ENCODE measurements at places on chromosomes 6 and 20.

GRCh38 chr20:36924167-36925045 lies 27.1 kb downstream of the SAMHD1 start:
- DNase-seq = no peak

- DNase-seq = no peak
These were observed 172.5 kb downstream of the HTR1B start for GRCh38 chr6:77290798-77291197.

- no peak for DNase-seq
These were observed 707.0 kb downstream of the EPM2A start for GRCh38 chr6:145028144-145028818.

DNA sequence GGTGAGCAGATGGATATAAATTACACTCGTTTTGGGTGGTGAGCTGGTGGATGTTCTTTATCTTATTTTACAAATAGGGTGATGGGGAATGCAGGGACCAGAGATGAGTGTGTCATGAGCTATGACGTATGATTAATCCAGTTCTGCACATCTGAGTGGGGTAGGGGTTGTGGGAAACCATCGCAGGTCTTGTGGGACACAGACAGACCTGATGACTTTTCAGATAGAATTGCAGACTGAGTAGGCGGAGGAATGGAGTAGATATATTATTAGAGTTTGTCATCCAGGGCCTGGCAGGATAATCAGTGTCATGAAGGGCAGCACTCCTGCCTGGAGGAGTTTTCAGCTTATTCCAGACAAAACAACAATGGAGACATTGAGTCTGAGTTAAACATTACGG lies 12.9 kb upstream of the DSP start:
- DNase-seq = no peak

DNA sequence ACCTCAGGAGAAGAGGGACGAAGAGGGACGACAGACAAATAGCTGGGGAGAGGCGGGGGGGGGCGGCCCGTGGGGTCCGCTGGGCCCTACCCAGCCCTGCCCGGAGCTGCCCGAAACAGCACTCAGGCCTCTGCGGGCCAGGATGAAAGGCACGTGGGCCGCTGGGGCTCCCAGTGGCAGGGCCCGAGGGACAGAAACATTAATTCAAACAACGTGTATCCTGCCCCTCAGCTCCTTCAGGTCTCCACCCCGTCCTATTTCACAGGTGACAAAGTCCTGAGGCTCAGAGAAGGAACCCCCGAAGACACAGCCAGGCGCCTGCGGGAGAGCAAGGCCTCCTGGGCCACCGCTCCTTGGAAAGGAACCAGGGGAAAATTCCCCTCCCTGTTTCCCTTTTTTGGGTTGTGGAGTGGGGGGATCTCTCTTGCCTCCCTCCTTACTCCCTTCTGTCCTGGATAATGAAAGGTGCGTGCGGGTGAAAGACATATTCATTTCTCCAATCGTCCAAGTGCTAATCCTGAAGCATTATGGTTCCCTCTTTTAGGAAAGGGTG lies 93.3 kb downstream of the RNASET2 start:
- no peak for DNase-seq

- DNase-seq = no peak
These were observed 464.3 kb upstream of the FLRT3 start for GRCh38 chr20:14801591-14802325.

DNA sequence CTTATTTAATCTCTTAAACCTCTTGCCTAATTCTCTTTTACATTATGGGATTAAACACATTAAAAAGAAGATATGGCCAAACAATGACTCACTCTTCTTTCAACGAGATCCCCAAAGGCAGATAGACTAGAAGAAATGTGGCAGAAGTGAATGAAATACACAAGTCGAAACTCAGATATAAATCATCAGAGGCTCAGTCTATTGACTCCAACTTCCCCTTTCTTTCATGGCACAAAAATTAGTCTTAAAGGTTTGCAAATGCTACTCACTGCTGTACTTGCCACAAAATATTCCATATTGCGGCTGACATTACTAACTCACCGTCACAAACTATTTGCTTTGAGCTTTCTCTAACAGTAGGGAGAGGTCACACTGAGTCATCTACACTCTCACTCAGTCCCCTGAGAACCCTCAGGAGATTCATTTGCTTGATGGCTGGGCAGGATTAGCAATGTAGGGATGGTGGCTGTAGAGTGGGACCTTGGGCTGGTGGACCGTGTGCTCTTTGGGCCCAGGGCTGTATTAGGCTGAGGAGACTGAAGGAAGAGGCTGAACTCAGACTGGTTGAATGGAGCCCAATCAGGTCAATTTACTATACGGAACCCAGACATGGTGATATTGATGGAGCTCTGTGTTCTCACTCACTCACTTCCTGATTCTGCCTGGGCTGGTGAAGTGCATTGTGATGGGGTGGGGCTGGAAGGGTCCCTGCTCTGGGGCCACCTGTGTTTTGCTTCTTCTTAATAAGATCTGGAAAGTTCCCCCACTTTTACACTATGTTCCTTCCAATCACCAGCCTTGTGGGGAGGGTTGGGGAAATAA lies 42.8 kb upstream of the UBR2 start:
- DNase-seq = no peak

- DNase-seq = no peak
These were observed 138.3 kb upstream of the INSM1 start for GRCh38 chr20:20229595-20229994.

GRCh38 chr6:44051515-44051914 lies 75.7 kb downstream of the MRPL14 start:
- no peak for DNase-seq

- no peak for DNase-seq
These were observed 546 bp upstream of the KLHL32 start for GRCh38 chr6:96923871-96924493.

- no peak for DNase-seq
These were observed 43.4 kb downstream of the LYRM4 start for GRCh38 chr6:5217356-5217755.

- no peak for DNase-seq
These were observed 39.3 kb downstream of the ARID1B start for GRCh38 chr6:156816505-156816904.

DNA sequence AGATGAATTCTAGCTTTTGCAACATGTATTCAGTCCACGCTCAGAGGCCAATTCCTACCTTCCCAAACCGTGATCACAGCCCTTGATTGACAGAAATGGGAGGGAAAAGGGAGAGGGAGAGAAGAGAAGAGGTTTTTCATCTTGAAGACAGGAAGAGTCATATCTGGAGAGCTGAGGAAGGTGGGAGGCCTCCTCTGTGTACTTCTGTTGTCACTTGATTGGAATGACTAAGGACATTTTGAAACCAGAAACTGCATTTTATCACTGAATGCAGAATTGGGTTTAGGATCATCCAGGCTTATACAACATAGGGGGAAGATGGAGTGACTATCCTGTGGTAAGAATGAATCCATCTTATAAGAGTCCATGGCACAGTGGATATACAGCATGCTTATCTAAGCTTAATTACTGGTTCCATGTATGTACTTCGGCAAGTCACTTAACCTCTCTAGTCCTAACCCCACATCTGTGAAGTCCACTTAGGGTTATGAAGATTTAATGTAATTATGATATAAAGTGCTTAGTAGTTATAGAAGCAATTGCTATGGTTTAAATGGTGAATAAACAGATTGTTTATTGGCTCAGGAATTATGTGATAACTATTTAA lies 144.0 kb downstream of the BCKDHB start:
- DNase-seq = peak; percentile 5

DNA sequence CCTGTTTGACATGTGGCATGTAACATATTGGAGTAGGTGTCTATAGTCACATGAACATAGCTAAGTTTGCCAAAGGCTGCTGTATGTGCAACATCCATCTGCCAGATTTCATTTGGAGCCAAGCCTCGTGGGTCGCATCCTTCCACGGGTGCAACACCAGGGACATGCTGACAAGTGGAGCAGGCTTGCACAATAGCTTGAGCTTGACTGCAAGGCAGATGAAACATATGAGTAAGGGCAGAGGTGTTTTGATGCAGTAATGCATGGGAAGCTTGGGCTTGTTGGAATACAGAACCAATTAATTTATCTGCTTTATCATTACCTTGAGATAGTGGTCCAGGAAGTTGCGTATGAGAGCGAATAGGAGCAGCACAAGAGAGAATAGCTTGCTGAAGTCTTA lies 74.1 kb upstream of the BTN3A2 start:
- DNase-seq = no peak

- DNase-seq = no peak
These were observed 246.7 kb downstream of the TTLL2 start for GRCh38 chr6:167571550-167571949.

GRCh38 chr20:50605136-50605535 lies 86.2 kb downstream of the RIPOR3 start:
- no peak for DNase-seq

DNA sequence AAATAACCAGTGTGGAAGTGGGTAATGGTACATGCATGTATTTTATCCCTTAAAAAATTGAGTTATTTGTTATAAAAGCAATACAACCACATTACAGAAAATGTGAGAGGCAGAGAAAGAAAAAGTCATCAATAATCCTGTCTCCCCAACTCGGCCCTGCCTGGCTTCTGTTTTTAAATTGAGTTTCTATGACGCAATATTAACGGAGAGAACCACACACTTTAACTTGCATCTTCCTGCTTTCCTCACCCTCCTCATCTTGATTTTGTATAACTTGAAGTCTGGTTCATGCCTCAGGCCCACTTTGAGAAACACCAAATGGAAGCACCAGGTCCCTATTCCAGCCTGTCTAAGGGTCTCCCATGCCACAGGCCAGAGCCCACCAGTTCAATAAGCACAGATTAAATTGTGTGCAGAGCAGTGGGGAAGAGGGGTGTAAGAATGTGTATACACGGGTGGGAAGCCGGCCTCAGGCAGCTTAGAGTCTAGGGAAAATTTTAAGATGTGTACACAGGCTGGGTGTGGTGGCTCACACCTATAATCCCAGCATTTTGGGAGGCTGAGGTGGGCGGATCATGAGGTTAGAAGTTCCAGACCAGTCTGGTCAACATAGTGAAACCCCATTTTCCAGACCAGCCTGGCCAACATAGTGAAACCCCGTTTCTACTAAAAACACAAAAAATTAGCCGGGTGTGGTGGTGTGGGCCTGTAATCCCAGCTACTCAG lies 15.9 kb downstream of the KCNK5 start:
- DNase-seq = no peak

- no peak for DNase-seq
These were observed 457.8 kb downstream of the QKI start for GRCh38 chr6:163872335-163872734.

DNA sequence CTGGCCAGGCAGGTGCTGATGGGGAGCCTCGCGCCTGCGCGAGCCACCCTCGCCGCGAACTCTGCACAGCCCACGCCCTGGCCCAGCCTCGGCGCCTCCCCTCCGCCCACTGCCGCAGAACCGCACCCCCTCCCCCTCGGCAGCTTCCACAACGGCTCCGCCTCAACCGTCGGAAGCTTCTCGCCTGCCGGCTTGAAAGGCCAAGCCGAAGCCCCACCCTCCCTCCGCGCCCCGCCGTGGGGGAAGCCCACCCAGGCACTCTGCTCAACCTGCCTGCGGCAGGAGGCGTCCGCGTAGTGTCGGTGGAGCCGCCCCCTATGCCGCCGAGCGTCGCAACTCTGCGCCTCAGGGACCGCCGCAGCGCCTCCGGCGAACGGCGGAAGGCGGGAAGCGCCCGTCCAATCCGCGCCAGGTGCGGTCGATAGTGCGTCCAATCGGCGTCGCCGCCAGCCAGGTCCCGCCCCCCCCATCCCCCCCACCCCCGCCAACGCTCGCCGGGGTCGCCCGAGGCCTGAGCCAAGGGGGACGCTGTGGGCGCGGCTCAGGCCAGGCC lies at the start of gene SYCP2:
Gene SYCP2 (minus strand): TSS at position 342 of the 553 bp plus-strand sequence. CDS start 11,224 bp downstream, outside the sequence.
- DNase-seq = peak; percentile 52

DNA sequence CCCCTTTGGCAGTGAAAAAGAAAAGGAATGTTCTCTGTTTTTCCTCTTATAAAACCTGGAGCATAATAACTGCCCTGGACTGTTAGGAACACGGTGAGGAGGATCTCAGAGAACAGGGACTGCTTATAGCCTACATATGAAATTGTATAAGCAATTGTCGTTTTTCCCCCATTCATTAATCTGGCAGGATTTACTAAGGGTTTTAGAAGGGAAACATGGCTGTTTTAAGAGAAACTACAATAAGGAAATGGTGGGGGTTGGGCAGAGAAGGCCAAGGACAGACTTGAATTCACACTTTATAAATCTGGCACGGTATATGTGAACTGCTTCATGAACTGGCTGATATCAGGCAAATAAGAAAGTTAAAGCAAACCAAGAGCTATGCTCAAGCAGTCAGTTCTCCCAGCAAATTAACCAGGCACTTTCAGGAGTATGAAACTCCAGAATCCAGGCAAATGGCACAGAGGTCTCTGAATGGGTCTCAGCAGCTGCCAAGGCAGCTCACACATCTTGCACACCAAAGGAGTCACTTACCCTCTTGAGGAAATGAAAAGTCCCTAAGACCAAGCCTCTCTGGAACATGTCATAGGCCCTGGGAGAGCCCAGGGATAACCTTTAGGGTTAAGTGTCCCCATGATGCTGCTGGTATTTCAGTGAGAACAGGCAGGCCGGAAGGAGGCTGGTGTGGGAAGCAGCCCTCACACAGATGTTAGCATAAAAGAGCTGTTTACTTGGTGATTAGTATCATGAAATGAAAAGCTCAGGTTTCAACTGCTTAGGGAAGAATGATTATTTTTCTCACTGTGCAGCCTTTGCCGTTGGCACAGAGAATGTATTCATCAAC lies 260.5 kb upstream of the MARCKS start:
- no peak for DNase-seq

GRCh38 chr20:8144282-8145245 lies 12.5 kb downstream of the PLCB1 start:
- no peak for DNase-seq

DNA sequence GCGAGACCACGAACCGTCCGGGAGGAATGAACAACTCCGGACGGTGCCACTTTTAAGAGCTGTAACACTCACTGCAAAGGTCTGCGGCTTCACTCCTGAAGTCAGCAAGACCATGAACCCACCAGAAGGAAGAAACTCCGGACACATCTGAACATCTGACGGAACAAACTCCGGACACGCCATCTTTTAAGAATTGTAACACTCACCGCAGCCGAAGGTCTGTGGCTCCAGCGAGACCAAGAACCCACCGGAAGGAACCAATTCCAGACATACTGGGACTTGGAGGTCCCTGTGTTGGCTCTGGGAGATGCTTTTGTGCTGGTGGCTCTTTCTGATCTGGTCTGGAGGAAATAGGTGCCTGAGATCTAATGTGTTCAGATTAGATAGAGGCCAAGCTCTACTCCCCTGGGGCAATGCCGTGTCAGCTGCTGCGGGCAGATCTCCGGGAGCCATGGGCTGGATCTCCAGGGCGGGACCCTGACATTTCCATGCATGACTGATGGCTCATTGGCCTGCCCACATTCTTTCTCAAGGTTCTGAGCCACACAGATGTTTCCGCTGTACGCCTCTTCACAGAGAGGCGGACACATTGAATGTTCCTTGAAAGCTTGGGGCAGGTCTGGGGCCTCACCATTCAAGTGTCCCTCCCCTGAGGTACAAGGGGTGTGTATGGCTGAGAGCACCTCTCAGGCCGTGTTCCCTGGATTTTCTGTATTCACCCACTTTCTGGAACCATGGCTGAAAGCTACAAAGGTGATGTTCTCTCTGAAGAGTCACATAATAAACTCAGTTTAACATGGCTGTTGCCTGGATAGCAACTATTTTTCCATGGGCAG lies 29.3 kb downstream of the GMPR start:
- no peak for DNase-seq

GRCh38 chr6:163427498-163428254 lies 13.2 kb downstream of the QKI start:
- DNase-seq = no peak

GRCh38 chr6:80148220-80148619 lies 41.7 kb downstream of the BCKDHB start:
- DNase-seq = no peak

- no peak for DNase-seq
These were observed 48.4 kb downstream of the LRP11 start for GRCh38 chr6:149815788-149816187.

- no peak for DNase-seq
These were observed 67.9 kb downstream of the EZR start for GRCh38 chr6:158751224-158751623.
